Kidney (tissue), 22 donors: ENCODE measurements at places on chromosomes 3 and 15.

DNA sequence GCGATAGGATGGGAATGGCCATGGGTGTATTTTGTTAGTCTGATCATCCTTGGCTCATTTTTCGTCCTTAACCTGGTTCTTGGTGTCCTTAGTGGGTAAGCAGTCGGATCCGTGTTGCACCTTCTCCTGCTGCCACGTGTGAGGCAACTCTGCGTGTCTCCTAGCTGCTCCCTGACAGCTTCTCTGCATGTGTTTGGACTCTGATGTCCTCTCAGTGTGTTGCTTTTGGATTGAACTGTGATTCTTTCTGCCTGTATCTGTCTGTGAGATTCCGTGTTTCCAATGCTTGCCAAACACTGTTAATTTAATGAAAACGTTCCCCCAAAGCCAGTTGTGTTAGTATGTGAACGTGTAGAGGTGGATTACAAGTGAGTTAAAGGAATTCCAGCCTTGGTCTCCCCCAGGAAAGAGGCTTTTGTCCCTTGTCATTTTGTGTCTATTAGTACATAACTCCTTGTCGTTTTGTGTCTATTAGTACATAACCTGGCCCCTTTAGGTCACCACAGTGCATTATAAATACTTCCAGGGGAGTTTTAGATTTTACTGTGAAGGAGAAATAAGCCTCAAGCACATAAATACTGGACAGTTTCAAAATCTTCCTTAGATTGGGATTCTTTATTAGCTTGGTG, 172.4 kb downstream of the CHDH start:
- DNase-seq = no peak

- no peak for DNase-seq
These were observed 7.2 kb upstream of the OTOL1 start for GRCh38 chr3:161489395-161489794.

GRCh38 chr3:58361866-58362265, 29.2 kb downstream of the PXK start:
- no peak for DNase-seq

DNA sequence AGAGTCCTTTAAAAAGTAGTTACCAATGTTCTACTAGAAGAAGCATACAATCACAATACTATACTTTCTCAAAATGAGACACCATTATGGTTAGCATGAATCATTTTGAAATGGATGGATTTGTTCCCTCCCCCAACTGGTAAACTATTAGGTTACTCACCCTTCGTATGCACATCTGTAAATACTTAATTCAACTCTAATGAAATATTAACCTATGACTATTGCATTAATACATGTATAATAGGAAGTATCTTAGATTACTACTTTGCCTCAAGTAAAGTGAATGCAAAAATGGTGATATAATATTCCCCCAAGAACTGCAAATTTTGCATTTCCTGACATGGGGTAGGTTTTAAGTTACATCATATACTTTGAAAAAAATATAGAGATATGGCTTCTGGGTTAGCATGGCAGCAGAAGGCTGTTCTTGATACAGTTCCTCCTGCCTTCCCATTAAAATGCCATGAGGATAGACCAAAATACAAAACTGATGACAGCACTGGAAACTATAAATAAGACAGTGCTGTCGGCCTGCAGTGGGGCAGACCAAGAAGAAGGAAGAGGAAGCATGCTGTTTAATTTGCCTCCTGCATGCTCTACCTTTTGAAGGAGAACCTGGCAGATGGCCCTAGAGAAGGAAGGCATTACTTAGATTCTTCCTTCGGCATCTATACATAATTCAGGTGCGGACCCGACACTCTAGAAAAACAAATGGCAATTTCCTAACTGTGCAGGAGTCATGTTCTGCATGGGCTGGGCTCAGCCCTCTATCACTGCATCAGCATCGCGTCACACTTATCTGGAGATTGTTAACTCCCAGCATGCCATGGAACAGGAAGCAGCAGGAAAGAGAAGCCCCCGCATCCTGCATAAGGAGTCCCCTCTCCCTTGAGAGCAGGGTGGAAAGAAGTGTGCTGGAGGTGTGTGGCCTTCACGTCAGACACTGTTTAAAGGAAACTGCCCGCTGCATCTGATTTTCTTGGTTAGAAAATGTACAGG, 41.8 kb upstream of the NEO1 start:
- no peak for DNase-seq

- DNase-seq = no peak
These were observed 23.1 kb downstream of the SLC24A5 start for GRCh38 chr15:48143856-48144255.

- no peak for DNase-seq
These were observed 4.1 kb downstream of the CELF6 start for GRCh38 chr15:72315706-72316370.

- DNase-seq = peak; percentile 83
These were observed 152.2 kb downstream of the IGSF11 start for GRCh38 chr3:118882353-118882947.

DNA sequence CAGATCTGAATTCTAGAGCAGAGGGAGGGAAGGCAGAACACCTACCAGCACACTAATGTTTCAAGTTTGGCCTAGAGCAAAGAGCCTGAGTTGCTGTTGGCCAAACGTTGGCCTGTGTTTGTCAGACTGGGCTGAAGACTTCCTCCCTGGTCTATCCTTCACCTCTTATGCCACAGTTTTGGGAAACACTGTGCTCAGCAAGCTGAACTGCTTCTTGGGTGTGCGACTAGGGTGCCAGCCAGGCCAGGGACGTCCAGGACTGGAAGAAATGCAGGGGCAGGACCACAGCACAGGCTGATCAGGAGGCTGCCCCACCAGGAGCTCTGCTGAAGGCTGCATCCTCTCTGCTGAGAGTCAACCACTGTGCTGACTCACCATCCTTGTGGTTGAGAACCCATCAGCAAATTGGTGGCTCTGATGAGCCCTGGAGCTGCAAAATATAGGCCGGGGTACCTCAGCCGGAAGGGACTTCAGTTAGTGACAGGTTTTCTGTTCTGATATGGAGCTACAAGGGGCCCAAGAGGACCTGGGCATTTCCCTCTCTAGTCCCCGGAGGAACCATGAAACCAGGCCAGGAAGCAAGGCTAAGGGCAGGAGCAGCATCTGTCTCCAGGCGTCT, 131.6 kb upstream of the RASGRP1 start:
- DNase-seq = no peak

DNA sequence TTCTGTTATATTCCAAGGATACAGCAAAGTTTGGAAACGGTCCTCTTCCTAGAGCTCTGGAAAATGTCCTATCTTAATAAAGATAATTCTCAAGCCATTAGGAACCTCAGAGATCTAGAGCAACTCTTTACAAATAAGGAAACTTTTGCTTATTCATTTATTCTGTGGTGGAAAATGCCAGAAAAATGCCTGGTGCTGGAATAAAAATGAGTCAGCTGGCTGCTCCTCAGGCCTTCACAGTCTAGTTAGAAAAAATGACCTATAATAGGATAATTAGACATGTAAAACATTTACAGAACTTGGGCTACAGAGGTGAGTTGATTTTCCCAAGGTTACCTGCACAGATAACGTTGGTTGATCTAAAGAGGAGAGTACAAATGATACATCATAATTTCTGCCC, 372.5 kb downstream of the NLGN1 start:
- DNase-seq = no peak

- DNase-seq = no peak
These were observed 408.8 kb upstream of the C2CD4B start for GRCh38 chr15:62573876-62574275.

GRCh38 chr15:94367726-94368535, 136.6 kb downstream of the MCTP2 start:
- DNase-seq = no peak

DNA sequence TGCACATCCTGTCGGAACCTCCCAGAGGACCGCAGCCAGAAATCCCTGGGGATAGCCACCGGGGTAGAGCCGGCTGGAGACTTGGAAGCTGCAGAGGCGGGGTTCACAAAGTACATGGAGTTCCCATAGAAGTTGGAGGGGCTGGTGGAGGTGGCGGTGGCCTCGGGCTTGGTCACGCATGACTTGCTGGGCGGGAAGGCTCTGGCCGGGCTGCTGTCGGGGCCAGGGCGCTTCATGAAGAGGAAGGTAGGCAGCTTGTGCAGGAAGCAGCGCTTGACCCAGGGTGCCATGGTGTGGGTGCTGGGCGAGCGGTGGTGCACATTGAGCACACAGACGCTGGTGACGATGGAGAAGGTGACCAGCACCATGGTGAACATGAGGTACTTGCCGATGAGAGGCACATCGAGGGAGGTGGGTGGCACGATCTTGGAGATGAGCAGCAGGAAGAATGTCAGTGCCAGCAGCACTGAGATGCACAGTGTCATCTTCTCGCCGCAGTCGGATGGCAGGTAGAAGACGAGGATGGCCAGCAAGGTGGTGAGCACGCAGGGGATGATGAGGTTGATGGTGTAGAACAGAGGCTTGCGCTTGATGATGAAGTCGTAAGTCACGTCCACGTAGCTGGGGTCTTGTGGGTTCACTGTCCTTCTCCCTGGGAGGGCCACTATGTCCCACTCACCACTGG, 8.4 kb upstream of the CHRNA3 start:
- DNase-seq = no peak

GRCh38 chr3:72458375-72458774, 389.9 kb downstream of the SHQ1 start:
- peak; percentile 40 for DNase-seq

DNA sequence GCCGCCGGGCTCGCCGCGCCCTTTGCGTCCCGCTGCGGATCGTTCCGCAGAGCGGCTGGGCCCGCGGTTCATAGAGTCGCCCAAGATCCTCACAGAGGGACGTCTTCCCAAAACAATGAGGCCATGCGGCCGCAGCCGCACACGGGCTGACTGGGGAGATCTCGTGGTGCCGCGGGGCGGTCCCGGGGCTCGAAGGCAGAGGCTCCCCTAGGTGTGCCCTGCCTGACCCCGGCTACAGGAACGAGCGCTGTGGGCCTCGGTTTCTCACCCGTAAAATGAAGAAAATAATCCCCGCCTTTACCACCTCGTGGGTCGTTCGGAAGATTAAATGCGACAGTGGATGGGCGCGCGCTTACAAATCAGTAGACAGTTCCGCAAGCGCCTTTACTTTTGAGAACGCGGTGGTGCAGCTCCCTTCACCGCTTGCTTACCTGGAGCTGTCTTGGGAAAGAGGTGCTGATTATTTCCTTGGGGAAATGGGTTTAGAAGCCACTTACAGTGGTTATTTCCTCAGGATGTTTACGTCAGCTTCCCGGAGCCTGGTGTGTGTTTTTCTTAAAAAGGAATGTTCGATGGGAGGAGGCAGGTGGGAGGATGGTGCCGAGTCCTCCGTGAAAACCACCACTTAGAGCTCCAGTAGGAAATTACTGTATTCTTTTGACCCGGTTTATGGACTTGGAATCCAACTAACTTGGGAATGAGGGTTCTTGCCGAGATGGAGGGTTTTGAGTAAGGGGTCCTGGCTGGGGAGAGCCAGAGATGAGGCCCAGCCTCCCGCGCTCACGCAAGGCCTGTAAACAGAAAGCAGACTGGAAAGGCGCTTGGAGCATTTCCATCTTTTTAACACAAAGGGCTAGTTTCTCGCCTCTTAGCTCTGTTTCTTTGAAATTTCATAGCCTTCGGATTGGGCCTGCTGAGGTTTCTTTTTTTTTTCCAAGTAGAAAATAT, 1.9 kb upstream of the MEX3B start:
- peak; percentile 58 for DNase-seq

GRCh38 chr3:145739926-145740325, 421.1 kb downstream of the PLOD2 start:
- no peak for DNase-seq

DNA sequence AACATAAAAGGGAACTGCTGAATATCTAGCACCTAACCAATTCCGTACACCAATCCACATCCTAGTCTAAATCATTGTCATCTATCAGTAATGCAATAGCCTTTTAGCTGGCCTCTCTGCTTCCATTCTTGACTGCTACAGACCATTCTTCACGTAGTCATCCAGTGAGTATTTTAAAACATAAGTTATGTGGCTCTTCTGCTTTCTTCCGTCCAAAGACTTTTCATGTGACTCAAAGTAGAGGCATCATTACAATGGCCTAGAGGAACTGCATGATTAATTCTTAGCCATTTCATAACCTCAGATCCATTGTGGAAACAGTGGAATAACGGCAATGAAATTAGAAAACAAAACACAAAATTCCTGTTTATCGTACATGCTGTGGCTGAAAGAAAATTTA, 88.9 kb upstream of the CBLB start:
- DNase-seq = no peak

- no peak for DNase-seq
These were observed 490.8 kb downstream of the MCTP2 start for GRCh38 chr15:94722024-94722636.

DNA sequence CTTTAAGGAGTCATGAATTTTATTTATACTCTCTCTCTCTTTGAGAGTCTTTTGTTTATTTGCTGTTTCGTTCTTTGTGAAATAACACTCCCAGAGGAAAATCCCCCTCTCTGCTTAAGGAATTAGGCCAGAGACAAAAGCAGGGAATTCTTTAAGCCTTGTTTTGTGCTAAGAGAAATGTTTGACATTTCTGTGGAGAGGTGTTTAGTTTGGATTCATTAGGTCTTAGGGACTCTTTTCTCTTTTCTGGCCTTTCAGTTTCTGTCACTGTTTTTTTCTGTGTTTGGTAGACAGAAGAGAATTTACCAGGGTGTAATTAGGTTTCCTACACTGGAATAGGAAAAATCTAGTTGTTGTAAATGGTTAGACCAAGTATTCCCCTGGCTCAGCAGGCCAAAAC, 241.8 kb upstream of the NR2F2 start:
- no peak for DNase-seq

DNA sequence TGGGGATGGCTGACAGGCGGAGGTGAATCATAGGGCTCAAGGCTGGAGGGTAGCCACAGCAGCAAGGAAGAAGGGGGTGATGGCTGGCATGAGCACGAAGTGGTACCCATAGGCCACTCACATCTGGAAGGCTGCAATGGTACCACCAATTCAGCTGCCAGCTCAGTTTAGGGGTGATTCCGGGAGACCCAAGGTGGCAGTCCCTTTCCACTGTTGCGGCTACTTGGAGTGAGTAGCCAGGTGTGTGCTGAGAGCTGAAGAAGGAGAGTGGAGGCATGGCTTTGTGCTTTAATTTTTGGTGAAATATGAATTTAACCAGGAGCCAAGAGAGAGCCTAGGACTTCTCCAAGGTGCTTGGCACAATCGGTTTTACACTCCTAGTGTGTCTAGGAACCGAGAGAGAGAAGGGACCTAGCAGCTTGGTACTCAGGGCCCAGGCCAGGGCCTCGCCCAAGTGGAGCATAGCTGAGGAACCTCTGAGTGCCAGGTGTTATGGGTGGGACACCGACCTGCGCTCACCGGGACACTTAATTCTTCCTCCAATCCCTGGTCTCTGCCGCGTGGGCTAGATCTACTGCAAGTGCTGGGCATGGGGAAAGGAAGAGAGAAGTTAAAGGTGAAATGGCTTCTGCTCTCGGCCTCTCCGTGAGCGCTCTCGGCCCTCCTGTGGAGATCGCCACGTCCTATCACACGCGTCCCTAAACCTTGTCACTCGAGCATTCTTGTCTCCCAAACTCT, 32.2 kb upstream of the POLG start:
- no peak for DNase-seq

DNA sequence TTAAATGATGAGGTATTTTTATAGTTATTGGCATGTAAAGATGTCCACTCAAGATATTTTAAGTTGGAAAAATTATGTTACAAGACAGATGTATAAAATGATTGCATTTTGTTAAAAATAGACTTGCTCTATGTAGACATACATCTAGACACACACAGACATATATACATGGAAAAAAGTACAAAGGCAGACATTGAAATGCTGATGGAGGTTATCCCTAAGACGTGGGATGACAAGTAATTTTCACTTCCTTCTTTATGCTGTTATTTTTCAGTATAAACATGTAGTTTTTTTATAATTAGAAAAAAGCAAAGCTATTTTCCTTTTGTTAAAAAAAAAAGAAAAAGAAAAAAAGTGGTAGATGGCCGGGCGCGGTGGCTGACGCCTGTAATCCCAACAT, 7.2 kb downstream of the HOMER2 start:
- DNase-seq = no peak

- DNase-seq = no peak
These were observed 62.9 kb downstream of the FNDC3B start for GRCh38 chr3:172102123-172102882.
